ENCODE measurements at places on chromosomes 2 and 18.

DNA sequence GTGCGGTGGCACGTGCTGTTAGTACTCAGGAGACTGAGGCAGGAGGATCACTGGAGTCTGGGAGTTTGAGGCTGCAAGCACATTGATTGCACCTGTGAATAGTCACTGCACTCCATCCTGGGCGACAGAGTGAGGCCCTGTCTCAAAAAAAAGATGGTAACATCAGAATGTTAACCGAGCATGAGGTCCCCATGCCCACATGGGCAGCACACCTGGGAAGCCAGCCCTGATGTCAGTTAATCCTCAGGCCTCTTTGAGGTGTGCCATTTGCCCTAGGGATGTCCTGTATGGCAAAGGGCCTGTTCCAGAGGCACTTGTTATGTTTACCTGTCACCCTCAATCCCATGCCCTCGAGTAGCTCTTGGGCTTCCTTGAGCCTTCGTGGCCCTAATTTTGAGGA is 16.6 kb downstream of the RBFA start:
- no peak for DNase-seq

GRCh38 chr2:227462462-227462951 is 9.4 kb upstream of the AGFG1 start:
- no peak for DNase-seq

DNA sequence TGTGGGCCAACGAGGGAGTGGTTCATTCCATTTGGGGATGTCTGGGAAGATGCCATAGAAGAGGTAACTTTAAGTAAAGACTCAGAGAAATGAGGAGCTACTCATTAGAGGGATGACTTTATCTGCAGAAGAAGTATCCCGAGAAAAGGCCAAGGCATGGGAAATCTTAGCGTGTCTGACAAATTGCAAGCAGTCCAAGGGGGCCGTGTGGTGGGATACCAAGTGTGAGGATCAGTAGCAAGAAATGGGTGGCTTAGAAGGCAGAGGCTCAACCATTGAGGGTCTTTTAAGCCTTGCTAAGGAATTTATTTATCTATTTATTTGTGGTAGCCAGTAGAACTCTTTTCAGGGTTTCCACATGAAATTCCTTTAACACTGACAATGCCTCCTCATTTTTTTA is 436.4 kb downstream of the RNF144A start:
- DNase-seq: no peak

- peak; percentile 22 for DNase-seq
Observed at GRCh38 chr2:101518578-101519492, 43.9 kb upstream of the RFX8 start.

DNA sequence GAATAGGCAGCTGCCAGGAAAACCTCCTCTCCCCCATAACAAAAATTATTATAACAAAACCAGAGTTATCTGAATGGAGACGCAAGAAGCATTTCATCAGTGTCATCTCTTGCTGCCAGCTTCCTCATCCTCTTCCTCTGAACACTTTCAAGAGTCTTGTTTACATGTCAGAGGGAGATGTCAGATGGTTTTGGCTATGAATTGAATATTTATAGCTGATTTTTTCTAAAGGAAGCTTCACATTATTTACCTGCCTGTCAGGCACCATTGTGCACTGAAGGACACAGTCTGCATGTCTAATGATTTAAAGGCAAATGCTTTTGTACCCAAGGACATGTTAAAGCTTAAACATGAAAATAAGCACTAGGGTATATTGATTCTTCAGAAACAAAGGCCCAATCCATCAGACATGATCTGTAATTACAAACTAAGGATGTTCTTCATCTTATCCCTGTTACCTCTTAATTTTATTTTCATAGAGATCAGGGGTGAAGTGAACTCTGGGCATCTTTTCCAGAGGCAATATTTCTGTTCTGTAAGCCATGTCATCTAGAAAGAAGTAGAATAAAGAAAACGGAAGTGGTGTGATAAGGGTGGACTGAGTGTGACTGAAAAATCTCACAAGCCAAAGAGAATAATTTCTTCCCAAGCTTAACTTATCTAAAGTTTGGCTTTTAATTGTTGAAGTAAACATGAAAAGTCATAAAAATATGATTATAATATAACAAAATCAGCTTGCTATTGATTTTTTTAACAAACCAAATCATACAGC is 168.7 kb downstream of the ANKRD44 start:
- DNase-seq: no peak

Measured in SK-N-DZ (cell line).